ENCODE measurements at places on chromosomes 4 and X. TPM values are rescaled to one million over a fixed set of nuclear protein-coding genes. Genes with fewer than 3 reads are reported as not detected.

TIGD4 gene
- not detected for total RNA-seq

PCDH10 gene
- total RNA-seq, result 0.37 TPM

TMSB15C gene
- total RNA-seq, result 1.2 TPM

GLRA2 gene
- 0.49 TPM for total RNA-seq

NHSL2 gene
- 1.0 TPM for total RNA-seq

MAP7D2 gene
- total RNA-seq, result 2.4 TPM

NCAPG gene
- total RNA-seq, result 10.7 TPM

EDA2R gene
- 0.82 TPM for total RNA-seq

TLL1 gene
- total RNA-seq, result 2.4 TPM

FAM9C gene
- not detected for total RNA-seq

C4orf54 gene
- 0.27 TPM for total RNA-seq

DNA sequence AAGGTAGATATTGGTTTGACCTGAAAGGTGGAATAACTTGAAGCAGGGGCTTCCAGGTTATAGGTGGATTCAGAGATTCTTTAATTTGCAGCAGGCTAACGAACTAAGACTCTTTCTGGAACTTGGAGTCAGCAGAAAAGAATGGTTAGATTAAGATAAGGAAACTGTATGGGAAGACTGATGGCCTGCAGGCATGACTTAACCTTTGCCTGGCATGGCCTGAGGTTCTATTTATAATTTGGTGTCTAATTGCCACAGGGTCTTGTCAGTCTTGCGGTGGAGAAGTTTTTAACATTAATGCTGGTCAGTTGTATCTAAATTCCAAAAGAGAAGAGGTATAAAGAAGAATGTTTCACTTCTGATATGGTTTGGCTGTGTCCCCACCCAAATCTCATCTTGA lies 110.3 kb upstream of the VCX3A start:
- no peak for DNase-seq

DNA sequence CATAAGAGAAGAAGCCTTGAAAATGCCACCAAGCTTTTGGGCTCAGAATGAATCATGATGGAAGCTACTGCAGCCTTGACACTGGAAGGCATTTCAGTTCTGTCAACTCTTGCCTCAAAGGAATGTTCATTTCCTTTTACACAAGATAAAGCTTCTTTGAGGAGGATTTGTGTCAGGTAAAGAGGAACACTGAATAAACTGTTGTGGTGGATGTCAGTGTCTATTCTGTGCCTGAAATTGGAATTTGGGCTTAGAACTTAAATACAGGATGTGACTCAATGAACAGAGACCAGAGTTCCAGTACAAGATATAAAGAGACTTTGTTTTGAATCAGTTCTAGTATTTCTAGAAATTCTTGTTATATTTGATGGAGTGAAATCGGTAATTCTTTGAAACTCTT lies 313.2 kb downstream of the PACRGL start:
- DNase-seq, result no peak

DNA sequence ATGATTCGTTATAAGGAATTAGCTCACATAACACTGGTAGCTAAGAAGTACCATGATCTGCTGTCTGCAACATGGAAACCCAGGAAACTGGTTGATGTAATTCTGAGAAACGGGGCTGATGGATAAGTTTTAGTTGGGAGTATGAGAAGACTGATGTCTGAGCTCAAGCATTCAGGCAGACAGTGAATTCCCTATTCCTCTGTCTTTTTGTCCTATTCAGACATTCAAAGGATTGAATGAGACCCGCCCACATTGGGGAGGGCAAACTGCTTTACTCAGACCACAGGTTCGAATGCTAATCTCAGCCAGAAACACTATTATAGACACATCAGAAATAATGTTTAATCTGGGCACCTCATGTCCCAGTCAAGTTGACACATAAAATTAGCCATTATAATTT lies 515.5 kb downstream of the STPG2 start:
- DNase-seq, result no peak

DNA sequence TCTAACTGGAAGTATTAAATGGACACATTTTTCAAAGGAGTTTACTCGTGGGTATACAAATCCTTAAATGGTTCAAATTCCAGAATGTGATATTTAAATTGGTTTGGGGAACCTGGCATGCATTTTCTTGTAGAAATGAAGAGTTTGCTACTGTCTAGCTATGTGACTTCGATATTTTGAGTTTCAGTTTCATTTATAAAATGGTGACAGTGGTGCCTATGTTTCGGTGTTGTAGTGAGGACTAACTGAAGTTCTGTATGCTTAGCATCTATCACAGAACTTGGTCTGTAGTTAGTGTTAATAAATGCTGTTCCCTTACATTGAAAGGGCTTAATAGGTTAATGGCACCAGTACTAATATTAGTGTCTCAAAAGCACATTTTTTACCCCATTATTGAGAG lies 29.4 kb downstream of the TRPC5 start:
- DNase-seq, result no peak

GRCh38 chr4:38354421-38354820 lies 309.6 kb upstream of the KLF3 start:
- DNase-seq, result no peak

GRCh38 chr4:118400356-118400755 lies 47.6 kb upstream of the PRSS12 start:
- DNase-seq, result no peak

DNA sequence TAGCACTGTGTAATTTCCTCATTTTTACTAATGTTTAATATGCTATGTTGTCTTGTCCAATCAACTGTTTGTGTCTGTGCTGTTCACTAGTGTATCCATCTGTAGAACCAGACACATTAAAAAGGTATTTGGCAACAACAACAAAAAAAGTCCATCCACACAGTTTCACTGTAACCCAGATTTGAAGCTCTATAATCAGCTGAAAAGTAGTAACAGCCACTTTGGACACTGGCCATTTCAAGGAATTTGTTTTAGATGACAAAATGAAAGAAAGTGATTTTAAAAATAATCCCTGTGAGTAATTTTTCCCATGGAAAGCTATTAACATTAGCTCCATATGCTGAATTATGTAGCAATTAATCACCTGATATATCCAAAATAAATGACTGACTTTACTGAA lies 2.2 kb upstream of the FBXL5 start:
- no peak for DNase-seq

DNA sequence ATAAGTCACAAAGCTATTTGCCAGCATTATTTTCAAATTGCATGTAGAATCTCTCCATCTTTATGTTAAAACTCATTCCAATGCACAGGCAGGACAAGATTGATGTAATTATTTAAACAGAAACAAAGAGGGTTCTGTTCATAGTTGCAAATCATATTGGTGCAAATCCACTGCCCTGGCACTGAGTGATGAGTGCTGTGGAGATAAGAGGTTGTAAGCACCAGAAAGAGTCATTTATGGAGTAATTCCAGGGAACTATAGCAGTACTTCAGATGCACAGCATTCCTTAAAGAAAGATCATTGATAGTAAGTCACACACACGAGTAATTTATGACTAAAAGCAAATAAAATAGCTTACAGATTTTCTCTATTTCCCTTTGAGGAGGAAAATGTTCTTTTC lies 337.7 kb upstream of the CTSO start:
- DNase-seq, result no peak

DNA sequence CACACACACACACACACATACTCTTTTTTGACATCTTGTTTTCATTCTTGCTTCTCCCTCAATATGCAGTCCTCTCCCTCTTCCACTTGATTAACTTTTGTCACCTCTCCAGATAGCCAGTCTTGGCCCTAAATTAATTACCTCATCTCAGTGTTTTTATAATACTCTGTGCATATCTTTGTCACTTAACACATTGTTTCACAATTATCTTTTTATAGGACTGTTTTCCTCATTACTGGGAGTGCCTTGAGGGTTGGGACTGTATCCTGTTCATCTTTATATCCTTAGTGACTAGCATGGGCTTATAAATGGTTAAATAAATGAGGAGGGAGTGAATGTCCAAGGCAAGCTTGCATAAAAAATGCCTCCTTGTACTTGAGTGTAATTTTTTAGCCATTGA lies 33.1 kb downstream of the SYNPO2 start:
- no peak for DNase-seq

GRCh38 chr4:93764639-93765246 lies 63.8 kb upstream of the ATOH1 start:
- peak; percentile 20 for DNase-seq

- DNase-seq, result no peak
Observed at GRCh38 chr4:118221227-118221800, 131.5 kb downstream of the PRSS12 start.

- DNase-seq, result no peak
Observed at GRCh38 chr4:7674706-7675105, 240.0 kb upstream of the PSAPL1 start.

DNA sequence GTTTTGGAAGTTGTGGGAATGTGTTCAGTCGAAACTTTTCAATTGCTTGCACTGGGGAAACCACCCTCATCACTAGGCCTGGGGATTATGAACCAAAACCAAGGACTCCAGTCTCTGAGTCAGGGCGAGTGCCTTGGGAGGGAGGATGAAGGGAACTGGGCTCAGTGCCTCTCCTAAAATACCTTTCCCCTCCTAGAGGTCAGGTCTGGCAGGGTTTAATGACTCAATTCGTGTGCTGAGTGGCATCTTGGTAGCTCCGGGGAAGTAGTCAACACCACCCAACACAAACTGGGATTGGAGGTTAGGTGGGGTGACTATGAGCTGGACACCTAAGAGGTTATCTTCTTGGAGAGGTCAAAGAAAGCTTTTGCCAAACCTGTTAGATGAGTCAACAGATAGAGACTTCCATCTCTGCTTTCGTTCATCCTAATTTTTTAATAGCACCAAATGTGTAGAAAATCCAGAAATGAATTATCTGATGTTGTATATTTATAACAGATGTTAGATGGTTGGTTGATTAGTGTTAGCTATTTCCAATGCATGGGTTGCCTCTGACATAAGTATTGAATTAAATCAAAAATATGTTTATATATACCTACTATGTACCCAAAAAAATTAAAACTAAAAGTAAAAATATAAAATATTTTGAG lies 202.8 kb downstream of the SHROOM3 start:
- DNase-seq, result no peak

DNA sequence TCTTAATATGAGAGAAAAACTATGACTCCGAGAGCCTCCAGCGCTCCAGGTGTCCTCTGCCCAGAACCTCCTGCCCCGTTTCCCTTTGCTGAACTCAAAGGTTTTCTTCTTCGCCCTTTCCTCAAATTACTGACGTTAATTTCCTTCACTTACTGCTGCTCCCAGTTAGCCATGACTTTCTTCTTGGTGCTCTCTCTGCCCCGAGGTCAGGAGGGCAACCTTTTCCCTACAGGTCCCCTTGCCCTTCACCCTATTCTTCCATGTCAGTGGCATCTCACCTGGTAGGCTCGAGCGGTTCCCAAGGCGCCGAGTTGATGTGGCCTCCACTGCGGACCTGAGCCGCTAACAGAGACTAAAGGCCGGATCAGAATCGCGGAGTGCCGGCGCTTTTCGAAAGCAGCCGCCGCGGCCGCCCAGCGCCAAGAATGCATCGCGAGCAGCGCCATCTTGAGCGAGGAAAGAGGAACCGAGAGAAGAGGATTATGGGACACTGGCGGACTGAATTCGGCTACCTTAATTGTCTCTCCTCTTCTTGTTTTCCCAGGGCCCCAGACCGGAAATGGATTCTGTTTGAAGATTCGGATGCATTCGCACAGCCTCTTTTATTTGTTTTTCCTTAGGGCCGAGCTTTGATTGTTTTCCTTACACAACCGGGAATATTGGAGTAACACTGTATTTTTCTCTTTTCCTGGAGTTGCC lies at the start of gene ABCB7:
TSS of gene ABCB7 (minus strand) at position 457 of the 699 bp plus-strand sequence. CDS start at position 446, 11 bp downstream.
- peak; percentile 77 for DNase-seq

- no peak for DNase-seq
Observed at GRCh38 chr4:71130827-71131603, 137.6 kb downstream of the DCK start.

DNA sequence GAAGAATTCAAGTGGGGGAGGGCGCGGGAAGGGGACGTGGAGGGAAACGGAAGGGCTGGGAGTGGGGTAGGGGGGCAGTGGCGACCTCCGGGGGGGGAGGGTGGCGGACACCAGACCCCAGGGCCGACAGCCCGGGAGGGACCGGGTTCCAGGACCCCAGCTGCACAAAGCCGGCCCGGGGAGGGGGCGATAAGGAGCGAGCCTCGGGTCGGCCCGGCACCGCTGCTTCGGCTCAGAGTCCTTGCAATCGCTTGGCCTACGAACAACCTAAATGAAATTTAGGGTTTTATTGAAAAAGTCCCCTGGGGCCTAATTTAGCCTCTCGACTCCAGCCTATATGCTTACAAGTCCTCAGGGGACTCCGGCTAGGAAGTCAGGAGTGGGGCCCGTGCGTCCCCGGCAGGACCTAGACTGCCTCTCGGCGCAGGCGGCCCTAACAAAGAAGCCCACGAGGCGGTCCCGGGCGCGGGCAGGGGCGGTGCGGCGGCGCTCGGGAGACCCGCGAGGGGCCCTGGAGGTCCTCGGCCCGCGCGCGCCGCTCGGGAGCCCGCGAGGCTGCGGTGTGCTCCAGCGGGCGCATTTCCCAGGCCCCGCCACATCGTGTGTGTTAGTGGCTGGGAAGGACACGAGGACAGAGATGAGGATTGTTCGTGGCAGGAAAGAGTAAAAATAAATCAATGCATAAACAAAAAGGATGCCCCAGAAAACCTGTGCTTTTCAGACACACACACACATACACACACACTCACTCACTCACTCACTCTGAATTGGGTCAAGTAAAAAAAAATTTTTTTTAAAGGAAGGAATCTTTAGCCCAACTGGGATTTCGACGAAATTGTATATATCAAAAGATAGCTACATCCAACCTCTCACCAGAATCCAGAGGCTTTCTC lies 70.0 kb downstream of the MGST2 start:
- DNase-seq, result no peak

- no peak for DNase-seq
Observed at GRCh38 chr4:123351713-123352112, 44.9 kb upstream of the SPRY1 start.

DNA sequence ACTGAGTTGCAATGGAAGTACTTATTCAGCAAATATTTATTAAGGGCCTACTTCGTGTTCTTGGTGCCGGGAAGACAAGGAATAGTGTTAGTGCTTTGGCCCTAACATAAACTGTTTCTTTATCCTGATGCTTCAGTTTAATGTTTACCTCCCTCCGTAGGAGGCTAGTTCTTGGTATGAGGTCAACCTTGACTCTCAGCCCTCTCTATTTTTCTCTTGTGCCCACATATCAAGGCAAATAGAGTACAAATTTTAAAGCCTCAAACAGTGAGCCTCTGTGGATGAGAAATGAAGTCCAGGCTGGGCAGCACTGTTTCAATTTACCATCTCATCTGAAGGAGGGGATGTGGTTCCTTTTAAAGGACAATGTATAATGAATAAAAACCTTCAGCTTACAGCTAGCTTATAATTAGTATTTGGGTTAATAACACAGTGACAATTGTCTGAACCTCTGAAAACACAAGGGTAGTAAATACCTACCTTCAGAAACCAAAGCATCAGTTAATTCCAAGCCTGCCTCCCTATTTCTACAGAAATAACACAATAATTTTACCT lies 68.5 kb downstream of the SH3RF1 start:
- DNase-seq, result no peak

Measured in colonic mucosa (tissue), 4 donors.